ENCODE measurements at places on chromosomes 12 and 14. TPM values are rescaled to one million over a fixed set of nuclear protein-coding genes. Genes with fewer than 3 reads are reported as not detected.

DNA sequence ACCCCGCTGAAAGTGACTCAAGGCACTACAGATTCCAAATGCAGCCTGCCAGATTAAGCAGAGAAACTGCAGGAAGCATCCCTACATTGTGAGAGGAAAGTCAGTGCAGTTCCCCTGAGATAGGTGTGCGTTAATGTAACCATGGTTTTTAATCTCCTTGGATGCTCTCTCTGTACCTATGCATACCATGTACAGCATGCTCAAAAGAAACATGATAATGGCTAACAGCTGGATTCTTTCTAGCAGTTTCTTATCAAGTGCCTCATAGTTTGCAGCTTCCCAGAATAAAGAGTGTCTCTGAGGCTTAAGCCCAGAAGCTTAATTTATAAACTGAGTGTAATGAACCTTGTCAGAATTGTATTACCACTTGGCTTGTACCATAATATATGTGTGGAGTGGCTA lies 17.1 kb upstream of the MDM1 start:
- no peak for DNase-seq

The TAS2R10 gene
- total RNA-seq = not detected

- DNase-seq = no peak
Measured at GRCh38 chr12:52821826-52822660, 8.1 kb upstream of the KRT4 start.

- DNase-seq = no peak
Measured at GRCh38 chr14:62081012-62081612, 318.9 kb downstream of the SNAPC1 start.

- no peak for DNase-seq
Measured at GRCh38 chr12:25705261-25705660, 152.2 kb upstream of the LMNTD1 start.

Measured in psoas muscle (tissue), 8 donors.